ENCODE measurements at places on chromosomes 16 and 17.

GRCh38 chr16:9463461-9463860, 372.0 kb downstream of the HAPSTR1 start:
- no peak for DNase-seq

DNA sequence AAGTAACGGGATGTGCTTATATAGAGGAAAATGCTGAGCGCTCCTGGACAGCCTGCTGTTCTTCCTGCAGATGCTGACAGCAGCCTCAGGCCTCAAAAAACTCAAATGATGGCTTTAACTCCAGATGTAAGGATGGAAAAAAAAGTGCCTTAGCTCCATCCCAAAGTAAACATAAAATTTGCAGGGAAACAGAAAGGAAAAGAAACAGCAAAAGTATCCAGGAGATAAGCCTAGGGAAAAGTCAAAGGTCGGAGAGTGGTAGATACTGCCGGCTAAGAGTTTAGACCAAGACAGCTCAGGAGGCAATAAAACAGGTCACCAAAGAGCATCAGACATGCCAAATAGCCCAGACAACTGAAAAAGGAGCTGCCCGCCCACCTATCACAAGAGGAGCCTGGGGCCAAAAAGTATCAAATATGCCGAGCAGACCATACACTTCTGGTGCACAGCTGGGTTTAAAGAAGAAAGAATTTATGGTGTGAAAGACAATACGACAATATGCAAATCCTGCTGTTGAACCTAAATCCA, 6.9 kb downstream of the KRT31 start:
- DNase-seq, result no peak

DNA sequence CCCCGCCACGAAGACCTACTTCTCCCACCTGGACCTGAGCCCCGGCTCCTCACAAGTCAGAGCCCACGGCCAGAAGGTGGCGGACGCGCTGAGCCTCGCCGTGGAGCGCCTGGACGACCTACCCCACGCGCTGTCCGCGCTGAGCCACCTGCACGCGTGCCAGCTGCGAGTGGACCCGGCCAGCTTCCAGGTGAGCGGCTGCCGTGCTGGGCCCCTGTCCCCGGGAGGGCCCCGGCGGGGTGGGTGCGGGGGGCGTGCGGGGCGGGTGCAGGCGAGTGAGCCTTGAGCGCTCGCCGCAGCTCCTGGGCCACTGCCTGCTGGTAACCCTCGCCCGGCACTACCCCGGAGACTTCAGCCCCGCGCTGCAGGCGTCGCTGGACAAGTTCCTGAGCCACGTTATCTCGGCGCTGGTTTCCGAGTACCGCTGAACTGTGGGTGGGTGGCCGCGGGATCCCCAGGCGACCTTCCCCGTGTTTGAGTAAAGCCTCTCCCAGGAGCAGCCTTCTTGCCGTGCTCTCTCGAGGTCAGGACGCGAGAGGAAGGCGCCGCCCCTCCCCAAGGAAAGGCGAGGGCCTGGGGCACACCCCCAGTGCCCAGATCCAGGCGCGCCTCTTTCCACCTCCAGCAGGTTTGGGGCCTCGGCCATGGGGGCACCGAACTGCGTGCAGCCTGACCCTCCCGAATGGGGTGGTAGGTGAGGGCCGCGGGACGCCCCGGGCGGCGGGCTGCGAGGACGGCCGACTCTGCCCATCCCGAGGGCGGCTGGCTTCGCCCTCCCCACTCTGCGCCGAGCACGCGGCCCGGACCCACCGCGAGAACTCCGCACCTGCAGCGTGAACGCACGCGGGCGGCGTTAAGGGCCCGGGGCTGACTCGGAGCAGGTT, 664 bp downstream of the HBQ1 start:
- peak; percentile 77 for DNase-seq

DNA sequence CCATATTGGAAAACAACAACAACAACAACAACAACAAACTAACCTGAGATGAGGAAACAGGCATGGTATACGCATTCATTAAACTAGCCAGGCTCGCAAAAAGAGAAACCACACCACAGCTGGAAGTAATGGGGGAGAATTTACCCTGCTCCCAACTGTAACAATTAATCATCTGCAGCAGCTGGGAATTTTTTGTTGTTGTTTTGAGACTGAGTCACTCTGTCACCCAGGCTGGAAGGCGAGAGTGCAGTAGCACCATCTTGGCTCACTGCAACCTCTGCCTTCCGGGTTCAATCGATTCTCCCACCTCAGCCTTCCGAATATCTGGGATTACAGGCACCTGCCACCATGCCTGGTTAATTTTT, 16.3 kb downstream of the PRPSAP1 start:
- DNase-seq, result no peak

- DNase-seq, result no peak
Measured at GRCh38 chr16:8568231-8568617, 22.1 kb downstream of the TMEM114 start.

DNA sequence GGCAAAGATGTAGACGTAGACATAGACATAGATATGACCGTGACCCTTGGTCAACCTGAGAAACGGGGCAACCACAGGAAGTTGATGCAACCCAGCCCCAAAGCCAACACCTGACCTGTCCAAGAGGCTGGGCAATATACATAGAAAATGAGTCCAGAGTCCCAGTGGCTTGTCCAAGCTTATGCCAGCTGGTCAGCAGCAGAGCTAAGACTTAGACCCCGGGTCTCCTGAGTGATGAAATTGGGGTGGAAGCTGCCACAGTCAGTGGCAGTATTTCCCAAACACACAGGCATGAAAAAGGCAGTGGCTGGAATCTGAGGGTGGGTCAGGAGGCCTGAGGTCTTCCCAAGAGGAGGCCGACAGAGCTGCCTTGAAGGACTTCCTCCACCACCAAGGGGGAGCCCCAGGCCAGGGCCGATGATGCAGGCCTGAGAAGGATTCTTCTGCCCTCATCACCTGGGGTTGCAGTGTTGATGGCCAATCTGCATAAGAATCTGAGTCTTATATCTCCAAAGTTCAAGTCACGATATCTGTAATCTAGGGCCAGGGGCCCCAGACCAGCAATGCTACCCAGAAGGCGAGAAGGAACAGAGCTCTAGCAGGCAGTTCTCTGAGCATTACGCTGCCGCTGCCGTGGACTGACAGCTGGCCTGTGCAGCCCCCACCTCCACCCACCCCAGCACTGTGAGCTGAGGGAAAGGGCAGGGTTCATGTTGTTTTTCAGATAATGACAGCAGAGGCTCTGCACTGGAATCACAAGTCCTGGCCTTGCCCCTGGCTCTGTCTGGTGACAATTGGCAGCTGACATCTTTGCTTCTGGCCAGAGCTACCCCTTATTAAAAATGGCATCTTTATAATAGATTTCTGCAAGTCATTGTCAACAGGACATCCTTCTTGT, 72.7 kb downstream of the GNAO1 start:
- no peak for DNase-seq

DNA sequence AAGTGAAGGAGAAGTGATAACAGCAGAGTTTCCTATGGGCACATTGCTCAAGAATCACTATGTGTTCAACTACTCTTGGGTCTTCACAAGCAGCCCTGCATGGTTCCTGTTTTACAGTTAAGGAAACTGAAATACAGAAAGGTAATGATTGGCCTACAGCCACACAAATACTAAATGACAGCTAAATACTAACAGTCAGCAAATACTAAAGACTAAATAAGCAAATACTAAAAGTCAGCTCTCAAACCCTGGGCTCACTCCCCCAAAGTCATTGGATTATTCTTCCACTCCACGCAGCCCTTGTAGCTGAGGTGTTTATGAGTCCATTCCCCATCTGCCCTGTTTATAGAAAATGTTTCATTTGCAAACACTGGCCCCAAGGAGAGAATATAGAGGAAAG, 372.7 kb upstream of the CDH11 start:
- DNase-seq, result no peak

DNA sequence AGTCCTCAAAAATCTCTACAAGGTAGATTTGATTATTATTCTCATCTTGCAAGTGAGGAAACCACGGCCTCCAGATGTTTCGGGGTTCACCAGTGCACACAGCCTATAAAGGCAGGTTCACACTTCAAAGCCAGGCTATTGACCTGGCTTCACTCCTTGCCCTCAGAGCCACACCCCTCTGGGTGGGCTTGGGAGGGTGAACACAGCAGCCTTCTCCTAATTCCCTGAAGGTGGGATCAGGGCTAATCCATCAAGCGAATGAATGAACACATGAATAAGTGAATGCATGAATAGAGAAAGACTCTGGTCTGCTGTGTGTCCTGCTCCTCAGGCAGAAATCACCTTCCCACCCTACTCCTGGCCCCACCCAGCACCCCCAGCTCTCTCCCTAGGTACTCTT, 139.0 kb downstream of the CYLD start:
- DNase-seq, result no peak

GRCh38 chr17:79612468-79613194, 1.8 kb upstream of the RBFOX3 start:
- DNase-seq, result no peak

GRCh38 chr17:57662644-57663308, 82.3 kb downstream of the CCDC182 start:
- no peak for DNase-seq

- no peak for DNase-seq
Measured at GRCh38 chr16:86158688-86159360, 259.9 kb downstream of the IRF8 start.

DNA sequence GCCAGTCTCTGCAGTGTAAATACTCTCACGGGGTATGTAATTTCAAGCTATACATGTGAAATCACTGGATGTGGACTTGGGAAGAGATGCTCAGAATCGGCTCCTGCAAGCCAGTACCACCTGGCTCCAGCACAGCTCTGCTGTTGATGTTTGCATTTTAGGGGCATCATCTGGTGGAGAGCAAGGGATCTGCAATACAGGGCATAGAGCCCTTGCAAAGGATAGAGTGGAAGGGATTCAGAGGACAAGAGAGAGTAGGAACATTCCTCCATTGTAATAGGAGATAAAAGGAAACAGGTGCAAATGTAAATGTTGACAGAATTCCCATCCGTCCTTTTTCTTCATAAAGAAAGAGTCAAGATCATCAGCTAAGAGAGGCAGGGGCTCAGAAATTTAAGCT, 184.1 kb downstream of the PMP22 start:
- no peak for DNase-seq

DNA sequence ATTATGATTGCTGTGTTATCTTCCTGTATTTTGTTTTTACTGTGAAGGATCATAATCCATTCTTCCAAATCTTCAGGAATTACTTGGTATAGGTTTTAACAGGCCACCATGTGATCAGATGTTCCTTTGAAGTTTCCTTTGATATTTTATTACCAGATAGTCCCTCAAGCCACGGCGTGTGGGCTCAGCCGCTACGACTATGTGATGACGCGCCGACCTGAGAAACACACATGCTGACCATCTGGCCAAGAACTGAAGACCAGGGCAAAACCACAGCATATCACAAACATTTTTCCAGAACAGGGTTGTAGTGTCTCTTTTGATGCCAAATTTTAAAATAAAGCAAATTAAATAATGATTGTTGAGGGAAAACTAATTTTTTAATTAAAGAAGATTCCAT, 47.3 kb downstream of the ZCCHC14 start:
- no peak for DNase-seq

DNA sequence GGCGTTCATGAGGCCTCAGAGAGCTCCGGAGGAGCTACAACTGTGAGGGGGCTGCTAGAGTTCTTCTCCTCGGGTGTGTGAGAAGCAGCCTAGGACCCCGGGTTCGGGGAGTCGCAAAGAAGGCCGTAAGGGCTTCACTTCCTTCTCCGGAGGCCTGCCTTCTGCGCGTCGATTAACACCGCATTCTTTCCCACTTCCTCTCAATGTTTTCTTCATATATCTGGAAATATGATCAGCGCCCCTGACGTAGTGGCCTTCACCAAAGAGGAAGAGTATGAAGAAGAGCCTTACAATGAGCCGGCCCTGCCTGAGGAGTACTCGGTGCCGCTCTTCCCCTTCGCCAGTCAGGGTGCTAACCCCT, 449 bp downstream of the SMCR8 start:
- no peak for DNase-seq

GRCh38 chr17:50360486-50361115, 12.4 kb downstream of the MRPL27 start:
- DNase-seq, result no peak

- no peak for DNase-seq
Measured at GRCh38 chr17:4155980-4156620, 13.1 kb downstream of the CYB5D2 start.

DNA sequence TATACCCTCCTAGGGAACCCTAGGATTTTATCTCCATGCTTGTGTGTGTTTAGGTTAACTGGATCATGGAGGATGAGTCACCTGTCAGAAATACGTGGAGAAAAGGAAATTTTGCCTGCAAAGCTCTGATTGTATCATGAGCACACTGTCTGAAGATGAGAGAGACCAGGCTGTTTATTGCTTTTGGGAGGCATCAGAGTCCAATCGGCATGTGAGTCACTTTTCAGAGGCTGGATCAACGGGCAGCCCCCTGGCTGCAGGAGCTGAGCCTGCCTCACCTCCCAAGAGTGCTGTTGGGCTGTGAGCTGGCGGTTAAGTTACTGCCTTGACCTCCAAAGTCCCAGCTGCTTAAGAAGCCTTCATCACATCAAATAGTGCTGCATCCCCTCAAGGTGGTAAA, 41.5 kb upstream of the MED9 start:
- no peak for DNase-seq

DNA sequence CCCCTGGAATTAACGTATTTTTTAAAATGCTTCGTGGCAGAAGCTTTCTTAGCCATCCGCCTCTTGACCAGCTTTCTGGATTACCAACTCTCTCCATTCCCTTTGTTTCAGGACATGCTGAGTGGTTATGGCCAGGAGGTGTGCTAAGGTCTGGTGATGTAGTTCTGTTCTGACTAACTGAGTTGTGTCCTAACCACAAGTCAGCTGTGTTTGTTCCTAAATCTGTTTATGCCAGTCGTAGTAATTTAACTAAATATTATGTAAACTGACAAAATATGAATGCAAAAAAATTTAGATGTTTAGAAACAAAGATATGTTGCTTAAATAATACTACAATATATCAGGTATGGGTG, 61.6 kb downstream of the MRTFB start:
- no peak for DNase-seq

DNA sequence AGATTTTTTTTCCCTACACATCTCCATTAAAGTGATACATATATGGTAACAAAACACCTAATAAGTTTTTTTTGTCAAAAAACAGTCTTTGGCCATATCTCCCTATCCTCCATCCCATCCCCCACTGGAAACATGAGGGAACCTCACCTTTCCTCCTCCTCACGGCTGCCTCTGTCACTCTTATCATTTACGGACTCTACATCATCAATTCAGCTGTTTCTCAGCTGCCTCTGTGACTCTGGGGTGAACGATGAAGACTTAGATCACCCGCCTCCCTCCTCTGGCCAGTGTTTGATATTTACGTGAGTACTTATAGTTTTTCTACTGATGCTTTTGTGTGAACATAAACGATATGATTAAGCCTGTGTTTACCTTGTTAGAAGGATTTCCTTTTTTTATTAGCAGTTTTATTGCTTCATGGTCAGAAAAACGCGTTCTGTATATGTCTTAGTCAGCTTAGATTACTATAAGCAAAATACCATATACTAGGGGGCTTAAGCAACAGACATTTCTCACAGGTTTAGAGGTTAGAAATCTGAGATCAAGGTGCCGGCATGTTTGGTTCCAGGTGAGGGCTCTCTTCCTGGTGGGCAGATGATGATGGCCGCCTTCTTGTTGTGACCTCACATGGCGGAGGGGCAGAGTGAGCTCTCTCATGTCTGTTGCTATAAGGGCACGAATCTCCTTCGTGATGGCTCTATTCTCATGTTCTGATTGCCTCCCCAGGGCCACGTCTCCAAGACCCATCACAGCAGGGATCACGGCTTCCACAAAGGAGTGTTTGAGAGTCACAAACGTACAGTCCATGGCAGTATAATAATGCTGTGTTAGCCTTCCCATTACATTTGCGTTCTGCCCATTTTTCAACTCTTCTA, 32.1 kb downstream of the DNAH17 start:
- no peak for DNase-seq

GRCh38 chr16:2039274-2040031, 8.2 kb downstream of the NTHL1 start:
- no peak for DNase-seq

- DNase-seq, result no peak
Measured at GRCh38 chr17:82384730-82385481, 13.3 kb downstream of the UTS2R start.
